ENCODE measurements at places on chromosomes 7 and 10. TPM values are rescaled to one million over a fixed set of nuclear protein-coding genes. Genes with fewer than 3 reads are reported as not detected.
A peak's percentile ranks its signal among the peaks of the same experiment; 100 is the strongest.

DNA sequence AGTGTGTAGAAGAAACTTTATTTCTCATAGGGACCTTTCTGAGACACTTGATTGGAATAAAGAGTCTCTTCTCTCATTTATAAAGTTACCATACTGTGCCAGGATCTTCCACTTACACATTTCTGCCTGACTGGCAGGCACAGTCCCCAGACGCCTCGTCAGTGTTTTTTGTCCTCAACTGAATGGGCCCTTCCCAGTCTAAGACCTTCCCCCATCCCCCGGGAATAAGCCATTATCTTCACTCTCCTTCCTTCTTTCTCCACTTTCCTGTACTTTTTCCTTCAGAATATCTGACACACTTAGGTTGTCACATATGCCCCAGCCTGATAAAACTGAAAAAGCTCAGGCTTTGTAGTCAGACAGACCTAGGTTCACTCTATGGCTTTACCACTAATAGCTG, 35.3 kb upstream of the KCNIP2 start:
- DNase-seq = no peak
- no peaks in the 10 kb centered on the region for H3K27me3 ChIP-seq
- peaks cover 3% of the 10 kb centered on the region for H3K36me3 ChIP-seq
- H3K27ac ChIP-seq = no peak overlapping the region

GRCh38 chr10:523925-524324, 165.5 kb downstream of the DIP2C start:
- H3K27ac ChIP-seq = no peak overlapping the region
- H3K36me3 ChIP-seq = no peaks in the 10 kb centered on the region

- peak overlapping the region; percentile 71 for H3K27ac ChIP-seq
- no peak for DNase-seq
- H3K4me1 ChIP-seq = peaks cover 28% of the 10 kb centered on the region
- H3K27me3 ChIP-seq = peaks cover 14% of the 10 kb centered on the region
- no peaks in the 10 kb centered on the region for H3K36me3 ChIP-seq
Observed at GRCh38 chr10:46272863-46273415, 13.9 kb upstream of the ANTXRL start.

DNA sequence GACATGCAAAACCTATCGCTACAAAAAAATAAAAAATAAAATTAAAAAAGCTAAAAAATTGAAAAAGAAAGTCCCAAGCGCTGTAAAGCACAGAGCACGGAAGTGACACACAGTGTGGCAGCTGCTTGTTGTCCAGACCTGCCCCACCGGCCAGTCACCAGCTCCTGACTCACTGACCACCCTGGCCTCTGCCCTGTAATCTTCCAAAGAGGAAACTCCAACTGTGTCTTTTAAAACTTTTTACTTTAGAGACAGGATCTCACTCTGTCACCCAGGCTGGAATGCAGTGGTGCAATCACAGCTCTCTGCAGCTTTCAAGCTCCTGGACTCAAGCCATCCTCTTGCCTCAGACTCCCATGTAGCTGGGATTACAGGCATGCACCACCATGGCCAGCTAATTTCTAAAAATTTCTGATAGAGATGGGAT, 23.6 kb downstream of the GNA12 start:
- H3K4me1 ChIP-seq = peaks cover 36% of the 10 kb centered on the region
- no peak overlapping the region for H3K27ac ChIP-seq
- H3K27me3 ChIP-seq = no peaks in the 10 kb centered on the region
- no peak overlapping the region for H3K4me3 ChIP-seq
- H3K36me3 ChIP-seq = no peaks in the 10 kb centered on the region

DNA sequence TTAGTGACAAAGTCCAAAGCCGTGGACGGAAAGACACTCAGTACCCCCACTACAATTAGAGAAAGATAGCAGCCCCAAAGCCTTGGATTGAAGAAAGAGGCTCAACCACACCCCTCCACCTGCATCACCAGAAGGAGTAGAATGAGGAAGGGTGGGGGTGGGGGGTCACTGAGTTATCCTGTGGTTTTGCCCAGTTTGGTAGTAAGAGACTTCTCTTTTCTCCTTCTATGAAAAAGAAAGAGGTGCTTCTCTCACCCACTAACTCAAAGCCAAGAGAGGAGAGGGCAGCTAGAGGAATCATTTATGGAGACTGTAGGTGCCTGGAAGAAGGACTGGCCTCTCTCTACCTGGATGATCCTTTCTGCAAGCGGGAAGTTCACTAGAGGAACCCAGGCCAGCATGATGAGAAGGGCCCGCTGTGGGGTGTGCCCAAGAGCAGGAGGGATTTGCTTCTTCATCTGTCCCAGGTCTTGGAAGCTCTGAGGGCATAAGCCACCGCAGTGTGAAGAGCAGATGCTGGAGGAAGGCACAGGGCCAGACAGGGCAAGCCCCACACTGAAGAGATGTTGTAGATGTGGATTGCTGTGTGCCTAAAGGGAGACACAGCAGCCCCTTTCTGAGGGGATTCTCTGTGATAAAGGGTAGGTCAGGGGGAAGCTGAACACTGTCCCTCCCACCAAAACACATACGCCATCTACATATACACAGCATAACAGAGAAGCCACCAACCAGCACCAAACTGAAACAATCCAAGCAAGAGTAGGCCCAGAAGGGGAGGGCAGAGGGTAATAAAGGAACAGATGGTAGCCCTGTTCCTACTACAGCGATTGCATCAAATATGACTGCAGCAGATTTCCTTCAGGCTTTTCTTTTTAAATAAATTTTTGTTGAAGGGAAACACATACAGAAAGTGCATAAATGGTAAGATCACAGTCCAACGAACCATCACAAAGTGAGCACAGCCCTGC, 25.8 kb upstream of the LANCL2 start:
- no peaks in the 10 kb centered on the region for H3K36me3 ChIP-seq
- peaks cover 2% of the 10 kb centered on the region for H3K27me3 ChIP-seq
- no peaks in the 10 kb centered on the region for H3K4me1 ChIP-seq
- DNase-seq = no peak
- no peak overlapping the region for H3K4me3 ChIP-seq

- H3K4me1 ChIP-seq = no peaks in the 10 kb centered on the region
- no peak for DNase-seq
- H3K27ac ChIP-seq = no peak overlapping the region
- H3K27me3 ChIP-seq = peaks cover 9% of the 10 kb centered on the region
Observed at GRCh38 chr7:132117181-132117580, 459.1 kb downstream of the PLXNA4 start.

GRCh38 chr10:5523796-5524574, 776 bp upstream of the CALML3 start:
- H3K27me3 ChIP-seq = peaks cover 13% of the 10 kb centered on the region
- no peak overlapping the region for H3K4me3 ChIP-seq
- H3K36me3 ChIP-seq = no peaks in the 10 kb centered on the region
- no peaks in the 10 kb centered on the region for H3K4me1 ChIP-seq

- H3K4me1 ChIP-seq = no peaks in the 10 kb centered on the region
- H3K27me3 ChIP-seq = peaks cover 1% of the 10 kb centered on the region
- H3K27ac ChIP-seq = no peak overlapping the region
- H3K36me3 ChIP-seq = no peaks in the 10 kb centered on the region
Observed at GRCh38 chr10:48683424-48683823, 1.2 kb upstream of the WDFY4 start.

DNA sequence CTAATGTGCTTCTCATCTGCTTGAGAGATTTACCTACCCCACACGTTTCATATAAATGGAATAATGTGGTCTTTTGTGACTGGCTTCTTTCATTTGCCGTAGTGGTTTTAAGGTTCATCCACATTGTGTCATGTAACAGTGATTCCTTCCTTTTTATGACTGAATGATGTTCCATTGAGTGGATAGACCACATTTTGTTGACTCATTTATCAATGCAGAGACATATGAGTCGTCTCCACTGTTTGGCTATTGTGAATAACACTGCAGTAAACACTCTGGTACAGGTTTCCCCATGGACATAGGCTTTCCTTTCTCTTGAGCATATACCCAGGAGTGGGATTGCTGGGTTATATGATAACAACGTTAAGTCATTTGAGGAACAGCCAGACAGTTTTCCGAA, 2.0 kb upstream of the AOC1 start:
- no peaks in the 10 kb centered on the region for H3K36me3 ChIP-seq
- no peaks in the 10 kb centered on the region for H3K4me1 ChIP-seq
- H3K27ac ChIP-seq = no peak overlapping the region
- no peak for DNase-seq

- H3K27ac ChIP-seq = no peak overlapping the region
- DNase-seq = no peak
- no peak overlapping the region for H3K4me3 ChIP-seq
- no peaks in the 10 kb centered on the region for H3K36me3 ChIP-seq
Observed at GRCh38 chr7:91598791-91599190, 281.7 kb downstream of the MTERF1 start.

- no peak for DNase-seq
- no peak overlapping the region for H3K27ac ChIP-seq
- peaks cover 21% of the 10 kb centered on the region for H3K27me3 ChIP-seq
- no peak overlapping the region for H3K4me3 ChIP-seq
- no peaks in the 10 kb centered on the region for H3K36me3 ChIP-seq
Observed at GRCh38 chr7:22288202-22288601, 68.8 kb downstream of the RAPGEF5 start.

The NAT16 gene
- total RNA-seq = not detected

The BPGM gene
- 22.3 TPM for total RNA-seq

The TRIM50 gene
- not detected for total RNA-seq

The HABP2 gene
- total RNA-seq = not detected

The LOXL4 gene
- total RNA-seq = not detected

The IL15RA gene
- total RNA-seq = 24.4 TPM

The OR2A7 gene
- 2.1 TPM for total RNA-seq

Data from activated CD4-positive, alpha-beta T cell treated with anti-CD3 and anti-CD28 coated beads, Interleukin-2, amount 10 ng/mL, durations not matched to agents 24 days and 14 days (primary cell).